ENCODE measurements at places on chromosomes 2 and 18.

DNA sequence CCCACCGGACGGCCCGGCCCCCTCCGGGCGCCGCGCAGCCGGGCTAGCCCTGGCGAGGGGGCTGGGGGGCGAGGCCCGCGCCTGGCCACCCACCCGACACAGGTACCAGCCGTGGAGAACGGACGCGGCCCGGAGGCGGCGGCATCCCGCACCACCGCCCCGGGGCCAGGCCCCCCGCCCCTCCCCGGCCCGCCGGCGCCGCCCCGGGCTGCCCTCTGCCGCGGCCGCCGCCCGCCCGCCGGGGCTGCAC, 405 bp downstream of the SOS1 start:
- no peak for DNase-seq

DNA sequence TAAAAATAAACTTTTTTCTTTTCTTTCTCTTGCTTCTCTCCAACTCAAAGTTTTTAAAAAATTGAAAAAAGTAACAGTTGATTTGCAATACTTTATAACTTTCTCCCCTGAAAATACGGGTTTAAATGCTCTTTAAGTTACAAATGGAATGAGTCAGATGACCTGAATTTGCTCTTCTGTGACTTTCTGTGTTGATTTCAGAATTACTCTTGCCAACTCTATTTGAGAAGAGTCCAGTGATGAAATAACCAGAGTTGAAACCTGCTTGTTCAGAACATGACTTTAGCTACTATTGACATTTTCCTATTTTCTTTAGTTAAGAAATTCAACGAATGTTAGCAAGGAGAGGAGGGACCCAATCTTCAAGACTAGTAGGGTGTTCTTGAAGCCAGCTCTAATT, 146.1 kb upstream of the ZSWIM2 start:
- no peak for DNase-seq

- DNase-seq, result no peak
Measured at GRCh38 chr2:212998626-212999359, 152.6 kb downstream of the IKZF2 start.

DNA sequence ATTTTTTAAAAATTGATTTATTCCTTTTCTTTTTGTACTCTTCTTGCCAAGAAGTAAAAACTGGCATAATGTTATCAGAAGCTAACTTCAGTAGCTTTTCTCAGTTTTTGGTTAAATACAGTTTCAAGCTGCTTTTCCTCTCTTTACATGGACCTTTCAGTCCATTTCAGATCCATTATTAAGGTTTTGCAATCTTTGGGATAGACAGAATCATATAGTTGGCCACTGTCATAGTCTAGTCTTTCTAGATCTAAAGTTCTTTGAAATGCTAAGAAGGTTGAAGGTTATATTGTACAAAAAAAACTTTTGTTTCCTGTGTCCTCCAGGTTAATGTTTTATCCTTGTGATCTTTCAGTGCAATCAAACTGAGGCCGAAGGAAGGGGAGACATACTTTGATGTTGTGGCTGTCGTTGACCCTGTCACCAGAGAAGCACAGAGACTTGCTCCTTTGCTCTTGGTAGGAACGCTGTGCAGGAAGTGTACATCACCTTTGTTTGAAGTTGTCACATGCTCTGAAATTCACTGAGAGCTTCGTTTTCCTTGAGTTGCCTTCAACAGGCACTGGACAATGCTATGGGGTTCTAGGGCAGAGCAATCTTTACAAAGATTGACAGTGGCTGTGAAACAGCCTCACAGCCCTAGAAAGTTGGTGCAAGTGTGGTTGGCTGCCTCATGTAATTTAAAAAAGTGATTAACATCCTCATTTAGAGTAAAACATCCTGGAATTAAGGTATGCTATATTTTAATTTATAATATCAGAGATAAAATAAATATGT, 79.1 kb downstream of the UGGT1 start:
- no peak for DNase-seq

DNA sequence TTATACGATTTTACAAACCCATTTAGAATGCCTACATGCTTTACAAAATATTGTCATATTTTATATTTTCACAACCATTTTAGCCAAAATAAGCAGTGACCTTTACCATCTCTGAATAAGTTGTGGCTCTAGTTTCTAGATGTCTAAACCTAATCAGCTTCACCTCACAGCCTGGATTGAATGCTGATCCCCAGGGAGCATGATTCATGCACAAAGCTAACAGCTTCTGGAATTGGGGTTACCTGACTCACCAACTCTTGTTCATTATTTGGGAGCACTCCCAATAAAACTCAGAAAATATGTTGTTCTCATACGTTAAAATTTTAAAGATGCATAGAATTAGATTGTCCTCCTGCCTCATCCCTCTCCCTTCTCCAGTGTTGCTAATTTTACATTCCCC, 611.7 kb upstream of the NETO1 start:
- DNase-seq, result no peak

- peak; percentile 39 for DNase-seq
Measured at GRCh38 chr2:28750316-28751251, 1.0 kb upstream of the PPP1CB start.
